OCI-LY7 (cell line): ENCODE measurements at places on chromosomes 2 and 18.

DNA sequence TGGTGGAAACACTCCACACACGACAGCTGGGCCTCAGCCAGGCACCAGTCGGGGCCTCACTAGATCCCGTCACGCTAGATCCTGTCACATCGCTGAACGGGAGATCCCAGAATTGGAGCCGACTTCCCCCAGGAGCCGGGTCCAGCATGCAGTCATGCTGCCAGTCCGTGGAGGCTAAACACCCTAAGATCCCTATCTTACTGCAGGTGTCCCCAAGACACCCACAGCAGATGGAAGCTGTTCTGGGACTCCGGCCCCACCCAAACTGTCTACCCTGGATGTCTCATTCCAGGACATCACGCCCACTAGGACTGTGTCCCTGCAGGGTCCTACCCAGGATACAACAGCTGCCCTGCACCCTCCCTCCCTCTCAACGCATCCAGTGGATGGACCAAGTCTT, 23.4 kb downstream of the ZNF516 start:
- no peak for DNase-seq

GRCh38 chr18:8699948-8700347, 5.4 kb upstream of the MTCL1 start:
- DNase-seq = no peak

- DNase-seq = no peak
Observed at GRCh38 chr2:111135910-111136297, 15.2 kb downstream of the BCL2L11 start.

GRCh38 chr18:77359561-77360314, 110.1 kb downstream of the GALR1 start:
- no peak for DNase-seq

- peak; percentile 14 for DNase-seq
Observed at GRCh38 chr2:84781942-84782716, 98.8 kb downstream of the TRABD2A start.
